ENCODE measurements at places on chromosomes 4 and X. TPM values are rescaled to one million over a fixed set of nuclear protein-coding genes. Genes with fewer than 3 reads are reported as not detected.

GRCh38 chr4:168421671-168422070, 58.6 kb downstream of the DDX60L start:
- DNase-seq, result no peak

DNA sequence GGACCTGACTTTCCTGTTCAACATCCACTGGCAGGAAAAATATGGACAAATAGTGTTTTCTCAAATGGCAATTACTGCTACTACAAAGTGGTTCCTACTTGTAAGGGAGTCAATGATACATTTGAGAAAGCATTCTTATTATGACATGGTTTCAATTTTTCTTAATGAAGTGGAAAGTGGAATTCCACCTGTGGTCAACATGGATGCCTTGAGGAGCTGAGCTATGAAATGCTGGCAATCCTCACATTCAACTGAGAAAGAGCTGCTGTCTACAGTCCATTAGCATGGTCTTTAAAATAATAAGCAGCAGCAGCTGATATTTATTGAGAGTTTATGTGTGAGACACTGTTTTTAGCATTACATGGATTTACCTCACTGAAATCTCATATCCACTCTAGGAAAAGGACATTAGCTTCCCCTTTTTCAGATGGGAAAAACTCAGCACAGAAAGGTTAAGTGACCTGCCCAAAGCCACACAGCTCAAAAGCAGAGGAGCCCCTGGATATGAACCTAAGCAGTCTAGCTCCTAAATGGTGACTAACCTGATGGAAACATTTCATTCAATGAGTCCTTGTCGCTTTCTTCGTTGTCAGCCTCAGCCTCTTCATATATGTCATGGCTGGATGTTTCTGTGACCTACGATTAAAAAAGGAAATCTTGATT, 29.2 kb downstream of the MAP7D3 start:
- no peak for DNase-seq

DNA sequence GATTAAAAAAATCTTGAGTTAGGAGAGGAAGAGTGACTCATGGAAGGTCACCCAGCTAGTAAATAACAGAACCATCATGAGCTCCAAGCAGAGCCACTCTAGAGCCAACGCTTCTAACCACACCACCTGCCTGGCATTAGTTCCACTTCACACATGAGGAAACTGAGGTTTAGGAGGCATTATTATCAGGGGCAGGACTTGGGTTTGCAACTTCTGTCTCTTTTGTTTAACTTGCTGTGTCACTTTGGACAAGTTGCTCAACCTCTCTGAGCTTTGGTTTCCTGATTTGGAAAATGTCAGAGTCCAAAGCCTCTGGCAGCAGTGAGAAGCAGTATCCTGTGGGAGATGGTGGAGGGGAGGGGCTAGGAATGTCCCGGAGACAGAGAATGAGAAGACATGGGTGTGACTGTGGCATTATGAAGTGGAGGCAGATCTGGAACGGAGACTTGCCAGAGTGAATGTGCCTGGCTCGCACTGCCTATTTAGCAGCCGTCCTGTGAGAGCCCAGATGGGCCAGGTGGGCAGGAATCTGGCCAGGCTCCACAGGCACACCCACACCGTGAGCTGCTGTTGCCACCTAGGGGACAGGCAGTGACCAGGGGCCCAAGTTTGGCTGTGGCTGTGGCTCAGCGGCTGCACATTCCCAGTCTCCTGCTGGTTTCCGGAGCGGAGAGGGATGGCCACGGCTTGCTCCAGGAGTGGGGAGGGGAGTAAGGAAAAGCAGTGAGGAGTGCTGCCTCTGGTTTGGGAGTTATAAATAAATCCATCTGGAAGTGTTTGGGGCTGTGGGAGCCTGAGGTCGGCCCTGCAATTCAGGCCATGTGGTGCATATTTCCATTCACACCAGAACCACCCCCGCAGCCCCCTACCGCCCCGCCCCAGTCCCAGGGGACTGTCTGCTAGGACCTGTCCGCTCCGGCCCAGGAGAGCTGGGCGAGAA, 93.4 kb downstream of the NHSL2 start:
- DNase-seq, result no peak

DNA sequence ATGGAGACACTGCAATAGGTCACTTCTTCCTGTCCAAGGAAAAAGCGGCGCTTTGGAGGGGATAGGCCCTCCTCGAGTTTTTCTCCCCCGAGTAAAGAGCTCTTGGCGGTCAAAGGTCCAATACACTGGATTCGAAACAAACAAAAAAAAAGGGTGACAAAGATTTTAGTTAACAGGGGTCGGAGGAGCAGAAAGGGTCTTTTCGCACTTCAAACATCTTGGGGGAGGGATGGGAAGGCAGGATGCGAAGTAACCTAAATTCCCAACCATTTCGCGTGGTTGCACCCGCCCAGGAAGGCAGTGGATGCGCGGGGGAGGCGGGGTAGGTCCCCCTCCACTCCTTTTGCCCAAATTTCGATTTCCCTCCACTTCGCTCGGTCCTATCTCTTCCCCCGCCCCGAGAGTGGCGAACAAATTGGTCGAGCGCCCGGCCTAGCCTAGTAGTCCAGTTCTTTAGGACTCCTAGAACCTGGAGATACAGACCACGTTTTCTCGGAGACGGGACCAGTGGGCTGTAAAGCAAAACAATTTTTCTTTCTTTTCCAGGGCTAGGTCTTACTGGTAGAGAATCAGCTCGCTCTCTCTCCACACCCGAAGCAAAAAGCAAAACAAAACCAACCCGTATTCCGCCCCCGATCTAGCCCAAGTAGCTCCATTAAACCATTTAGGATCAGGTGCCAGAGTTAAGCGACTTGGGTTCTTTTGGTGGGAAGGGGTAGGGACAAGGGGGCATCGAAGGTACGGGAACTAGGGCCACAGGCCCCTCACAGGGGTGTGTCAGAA, 2.0 kb upstream of the STAG2 start:
- DNase-seq, result peak; percentile 42

DNA sequence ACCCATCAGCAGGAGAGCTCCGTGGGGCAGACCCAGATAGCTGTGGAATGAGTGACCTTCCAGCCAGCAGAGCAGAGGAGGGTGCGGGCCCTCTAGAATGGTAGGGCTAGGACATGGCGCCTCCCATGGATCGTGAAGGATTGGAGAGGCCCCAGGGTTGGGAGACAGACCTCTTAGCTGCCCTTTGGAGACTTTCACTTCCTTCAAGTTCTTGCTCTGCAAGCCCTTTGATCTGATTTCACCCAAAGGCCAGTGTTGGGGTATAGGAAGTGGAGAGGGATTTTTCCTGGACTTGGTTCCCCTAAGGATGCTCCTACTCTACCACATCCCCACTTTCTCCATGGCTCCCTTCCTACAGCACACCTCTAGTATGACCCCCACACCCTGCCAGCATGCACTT, 3.0 kb downstream of the SASH3 start:
- DNase-seq, result no peak

GRCh38 chr4:121765971-121766538, 1.1 kb upstream of the SMIM43 start:
- DNase-seq, result no peak

DNA sequence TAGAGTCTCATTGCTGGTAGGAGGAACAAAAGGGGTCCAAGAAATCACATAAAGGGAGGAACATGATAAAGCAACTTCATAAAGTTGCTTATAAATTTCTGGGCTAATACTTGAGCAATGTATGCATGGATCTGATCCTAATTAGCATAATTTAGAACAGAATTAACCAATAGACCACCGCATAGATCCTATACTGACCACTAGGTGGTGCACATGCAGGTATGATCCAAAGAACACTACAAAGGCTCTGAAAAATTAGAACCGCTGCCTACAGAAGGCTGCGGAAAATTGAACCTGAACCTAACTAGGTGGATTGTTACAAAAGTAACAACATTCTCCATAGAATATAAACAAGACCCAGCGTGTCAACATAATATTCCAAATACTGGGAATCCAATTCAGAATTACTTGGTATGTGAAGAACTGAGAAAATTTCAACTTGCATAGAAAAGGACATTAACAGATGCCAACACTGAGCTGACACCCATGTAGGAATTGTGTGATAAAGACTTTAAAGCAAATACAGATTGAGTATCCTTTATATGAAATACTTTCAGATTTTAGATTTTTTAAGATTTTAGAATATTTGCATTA, 23.3 kb downstream of the BRCC3 start:
- no peak for DNase-seq

DNA sequence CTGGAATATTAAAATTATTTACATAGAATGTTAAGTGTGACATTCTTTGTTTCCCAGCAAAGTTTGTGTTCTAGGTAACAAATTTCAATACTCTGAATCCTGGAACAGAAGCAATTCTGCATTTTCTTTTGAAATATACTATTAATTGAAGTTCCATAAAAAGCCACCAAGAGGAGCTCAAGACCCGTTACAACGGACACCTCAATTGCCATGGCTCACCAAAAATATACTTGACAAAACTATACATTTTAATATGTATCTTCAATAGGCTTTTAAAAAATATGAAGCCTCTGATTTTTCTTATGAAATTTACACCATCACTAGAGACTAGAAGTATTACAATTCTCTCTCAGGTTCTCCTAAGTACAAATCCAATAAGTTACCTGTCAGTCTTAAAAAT, 111.4 kb downstream of the NYX start:
- no peak for DNase-seq

GRCh38 chr4:156132196-156132595, 178.5 kb upstream of the CTSO start:
- DNase-seq, result no peak

- no peak for DNase-seq
Measured at GRCh38 chrX:149799095-149799714, 17.5 kb downstream of the MAGEA9 start.

DNA sequence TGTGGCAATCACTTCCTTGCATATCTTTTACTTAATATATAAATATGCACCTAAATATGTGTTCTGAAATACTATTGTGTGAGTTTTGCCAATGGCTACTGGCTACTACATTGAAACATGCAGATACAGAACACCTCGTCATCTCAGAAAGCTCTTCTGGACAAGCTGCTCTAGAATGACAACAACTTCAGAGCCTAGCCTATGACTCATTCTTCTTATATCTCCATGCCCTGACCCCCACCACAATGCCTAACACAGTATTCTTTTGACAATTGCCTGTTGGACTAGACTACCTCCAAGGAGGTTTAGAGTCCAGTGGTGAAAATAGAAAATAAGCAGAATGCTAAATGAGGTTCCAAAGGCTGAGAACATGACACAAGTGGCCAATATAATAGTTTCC, 17.6 kb upstream of the DMP1 start:
- no peak for DNase-seq

- no peak for DNase-seq
Measured at GRCh38 chrX:27008486-27008885, 454.7 kb downstream of the PPP4R3C start.

- DNase-seq, result no peak
Measured at GRCh38 chr4:6568689-6569332, 6.2 kb upstream of the MAN2B2 start.

GRCh38 chr4:140901736-140902336, 145.7 kb upstream of the TBC1D9 start:
- DNase-seq, result no peak

DNA sequence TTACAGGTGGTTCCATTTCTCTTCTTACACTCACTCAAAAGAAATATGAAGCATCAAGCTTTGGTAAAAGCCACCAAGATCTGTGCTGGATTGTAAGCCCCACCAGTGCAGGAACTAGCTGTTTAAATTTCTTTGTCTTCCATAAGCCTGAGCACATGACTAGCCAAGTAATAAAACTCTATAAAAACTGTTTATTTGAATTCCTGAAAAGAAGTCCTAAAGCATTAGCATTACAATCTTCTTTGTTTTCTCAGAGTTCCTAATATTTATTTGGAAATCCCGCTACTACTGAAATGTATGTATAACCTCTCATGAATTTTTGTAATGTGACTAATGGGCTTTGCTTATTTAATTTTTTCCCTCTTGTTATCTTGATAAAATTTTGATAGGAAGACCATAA, 65.9 kb downstream of the IQCM start:
- no peak for DNase-seq

DNA sequence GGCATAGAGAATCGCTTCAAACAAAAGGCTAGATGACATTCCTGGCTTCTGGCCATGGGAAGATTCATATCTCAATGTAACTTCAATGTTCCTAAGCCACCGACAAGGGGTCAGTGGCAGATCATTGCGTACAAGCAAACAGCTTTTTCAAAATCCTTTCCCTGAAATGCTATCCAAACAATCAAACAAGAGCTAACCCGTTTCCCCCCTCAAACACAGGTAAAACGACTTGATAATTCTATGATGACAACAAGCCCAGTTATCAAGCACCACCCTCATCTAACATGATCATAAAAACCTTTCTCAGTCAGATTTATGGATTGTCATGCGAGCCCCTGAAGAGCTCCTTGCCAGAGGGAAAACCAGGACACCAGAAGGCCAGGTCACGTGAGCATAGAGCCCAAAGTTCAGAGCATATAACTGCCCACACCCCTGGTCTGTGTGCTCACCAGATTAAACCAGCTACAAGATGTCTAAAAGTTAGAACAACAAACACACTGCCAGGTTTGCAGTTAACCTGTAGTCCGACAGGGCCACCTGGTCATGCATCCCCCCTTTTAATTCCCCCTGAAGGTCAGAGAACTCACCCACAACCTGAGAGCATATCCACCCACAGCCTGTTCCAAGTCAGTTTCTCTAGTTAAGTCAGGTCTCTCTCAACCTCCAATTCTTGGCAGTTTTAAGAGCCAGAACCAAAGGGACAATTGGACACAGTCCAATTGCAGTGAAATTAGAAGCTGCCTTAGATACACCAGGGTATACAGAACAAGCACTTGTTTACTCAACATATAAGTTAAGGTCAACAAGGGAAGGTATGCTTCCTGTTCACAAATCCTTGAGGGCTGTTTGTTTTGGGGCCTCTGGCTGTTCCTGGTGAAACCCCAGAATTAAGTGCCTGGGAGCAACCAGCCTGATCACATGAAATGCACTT, 248.1 kb upstream of the PPARGC1A start:
- no peak for DNase-seq

- DNase-seq, result no peak
Measured at GRCh38 chr4:128675083-128675482, 134.4 kb upstream of the JADE1 start.

- no peak for DNase-seq
Measured at GRCh38 chr4:124066595-124066994, 645.9 kb downstream of the ANKRD50 start.

DNA sequence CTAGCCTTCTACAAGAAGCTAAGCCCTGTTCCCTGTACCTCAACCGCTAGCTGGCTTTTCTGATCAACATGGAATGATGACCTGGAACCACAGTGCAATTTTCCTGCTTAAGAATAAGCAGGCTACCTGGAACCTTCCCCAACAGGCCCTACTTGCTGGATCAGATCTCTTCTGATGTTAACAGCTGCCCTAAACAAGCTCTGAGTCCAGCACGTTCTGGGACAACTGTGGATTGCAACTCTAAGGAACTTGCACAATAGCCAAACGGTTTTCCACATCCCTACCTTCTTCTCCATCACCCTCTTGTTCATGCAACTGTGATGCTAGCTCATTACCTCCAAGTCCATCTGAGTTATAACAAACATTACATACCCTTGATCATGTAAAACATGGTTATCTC, 19.8 kb downstream of the ATP8A1 start:
- DNase-seq, result no peak

PARM1 gene
- not detected for total RNA-seq

BBS12 gene
- total RNA-seq, result 2.7 TPM

SSX4B gene
- total RNA-seq, result not detected

ERCC6L gene
- 8.2 TPM for total RNA-seq

NPY1R gene
- not detected for total RNA-seq

ABLIM2 gene
- total RNA-seq, result 2.5 TPM

SPANXN5 gene
- total RNA-seq, result not detected

NALF2 gene
- not detected for total RNA-seq
